Neural progenitor cell (in vitro differentiated cells): ENCODE measurements at places on chromosomes 5 and 9. TPM values are rescaled to one million over a fixed set of nuclear protein-coding genes. Genes with fewer than 3 reads are reported as not detected.

DNA sequence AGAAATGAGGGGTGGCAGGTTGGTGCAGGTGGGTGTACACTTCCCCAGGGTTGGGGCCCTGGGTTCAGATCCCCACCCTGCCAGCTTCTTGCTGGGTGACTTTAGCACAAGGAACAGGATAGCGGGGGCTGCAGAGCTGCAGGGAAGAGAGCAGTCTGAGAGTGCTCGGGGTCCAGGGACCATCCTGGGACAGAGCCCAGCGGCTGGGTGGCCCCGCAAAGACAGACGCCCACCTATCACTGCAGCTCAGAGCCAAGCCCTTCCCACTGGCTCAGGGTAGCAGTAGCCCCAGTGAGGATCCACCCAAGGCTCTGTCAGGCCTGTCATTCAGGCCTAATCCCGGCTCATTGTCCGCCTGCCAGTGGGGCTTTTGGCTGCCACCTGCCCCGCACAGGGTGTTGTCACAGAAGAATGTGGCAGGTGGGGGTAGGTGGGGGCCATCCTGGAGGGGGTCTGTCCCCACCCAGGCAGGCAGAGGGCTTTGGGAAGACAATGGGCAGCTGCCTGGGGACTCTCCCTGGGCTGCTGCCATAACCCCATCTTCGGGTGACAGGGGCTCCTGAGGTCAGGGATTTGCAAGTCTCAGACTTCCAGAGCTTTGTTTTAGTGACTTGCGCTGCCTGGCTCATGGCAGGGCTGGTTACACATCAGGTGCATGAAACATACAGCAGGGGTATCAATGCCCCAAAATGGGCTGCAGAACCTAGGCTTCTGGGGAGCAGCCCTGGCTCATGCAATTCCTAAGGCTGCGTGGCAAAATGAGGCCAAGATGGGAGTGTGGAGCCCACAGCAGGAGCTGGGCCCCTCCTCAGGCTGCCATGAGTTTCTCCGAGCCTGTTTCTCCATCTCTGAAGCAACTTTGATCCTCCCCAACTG, 52.1 kb downstream of the BARX1 start:
- DNase-seq, result peak; percentile 82
- H3K27ac ChIP-seq, result no peak overlapping the region
- no peaks in the 10 kb centered on the region for H3K36me3 ChIP-seq
- H3K4me3 ChIP-seq, result no peak overlapping the region
- no peaks in the 10 kb centered on the region for H3K27me3 ChIP-seq
- H3K4me1 ChIP-seq, result peaks cover 14% of the 10 kb centered on the region

DNA sequence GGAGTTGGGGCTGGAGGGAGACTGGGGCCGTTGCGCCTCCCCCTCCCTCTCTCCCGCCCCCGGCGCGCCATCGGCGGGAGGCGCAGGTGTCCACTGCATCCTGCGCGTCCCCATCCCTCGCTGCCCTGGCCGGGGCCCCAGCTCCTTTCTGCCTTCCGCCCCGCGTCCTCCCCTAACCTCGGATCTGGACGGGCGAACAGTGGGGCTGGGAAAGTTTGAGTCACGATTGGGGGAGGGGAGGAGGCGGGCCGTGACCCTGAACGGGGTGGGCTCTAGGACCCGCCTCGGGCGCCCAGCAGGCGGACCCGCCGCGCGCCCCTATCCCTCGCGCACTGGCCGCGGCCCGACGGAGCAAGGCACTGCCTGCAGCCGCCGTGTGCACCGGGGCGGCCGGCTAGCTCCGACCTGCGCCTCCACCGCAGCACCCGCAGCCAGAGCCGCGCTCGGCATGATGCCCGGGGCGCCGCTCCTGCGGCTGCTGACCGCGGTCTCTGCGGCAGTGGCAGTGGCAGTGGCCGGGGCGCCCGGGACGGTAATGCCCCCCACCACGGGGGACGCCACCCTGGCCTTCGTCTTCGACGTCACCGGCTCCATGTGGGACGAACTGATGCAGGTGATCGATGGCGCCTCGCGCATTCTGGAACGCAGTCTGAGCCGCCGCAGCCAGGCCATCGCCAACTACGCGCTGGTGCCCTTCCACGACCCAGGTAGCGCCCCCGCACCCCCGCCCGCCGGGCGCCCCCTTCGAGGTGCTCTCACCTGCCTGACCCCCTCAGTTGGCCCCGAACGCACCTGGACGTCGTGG, at the start of gene HMCN2:
Gene HMCN2, plus strand, starts transcription at position 330 of the 805 bp plus-strand sequence. Its CDS starts 119 bp downstream, at position 449.
- H3K4me3 ChIP-seq, result peak within 1 kb of the TSS; percentile 53
- no peak within 1 kb of the TSS for H3K27ac ChIP-seq
- H3K27me3 ChIP-seq, result peaks cover 46% of the 10 kb centered on the region
- no peaks in the 10 kb centered on the region for H3K36me3 ChIP-seq

DNA sequence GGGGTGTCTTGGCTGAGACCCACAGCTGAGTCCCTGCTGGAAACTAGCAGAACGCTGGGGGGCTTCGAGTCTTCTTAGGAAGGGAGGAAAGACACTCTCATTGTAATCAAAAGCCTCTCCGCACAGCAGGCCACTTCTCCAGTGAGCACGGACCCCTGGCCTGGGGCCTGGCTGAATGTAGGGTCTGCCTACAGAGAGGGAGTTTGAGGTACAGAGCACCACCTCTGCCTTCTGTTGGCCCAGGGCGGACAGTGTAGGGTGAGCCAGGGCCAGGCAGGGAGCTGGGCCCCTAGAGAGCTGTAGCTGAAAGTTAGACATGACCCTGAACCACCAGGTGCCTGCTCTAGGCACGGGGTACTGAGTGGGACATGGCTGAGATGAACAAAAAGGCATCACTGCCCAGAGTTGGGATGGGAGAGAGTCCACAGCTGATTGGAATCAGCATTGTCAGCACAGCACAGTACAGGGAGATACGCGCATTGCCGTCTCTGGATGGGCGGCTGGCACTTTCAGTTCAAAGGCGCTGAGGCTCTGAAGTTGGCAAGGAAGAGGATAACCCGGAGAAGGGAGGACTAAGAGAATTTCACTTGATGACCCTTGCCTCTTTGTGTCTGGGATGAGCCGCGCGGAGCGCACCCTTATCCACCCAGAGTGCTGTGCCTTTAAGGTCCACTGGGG, 363 bp upstream of the SLC25A48 start:
- no peak for DNase-seq
- H3K4me3 ChIP-seq, result peak overlapping the region; percentile 75
- H3K4me1 ChIP-seq, result peaks cover 4% of the 10 kb centered on the region
- no peaks in the 10 kb centered on the region for H3K36me3 ChIP-seq
- no peak overlapping the region for H3K27ac ChIP-seq
- H3K27me3 ChIP-seq, result peaks cover 80% of the 10 kb centered on the region

DNA sequence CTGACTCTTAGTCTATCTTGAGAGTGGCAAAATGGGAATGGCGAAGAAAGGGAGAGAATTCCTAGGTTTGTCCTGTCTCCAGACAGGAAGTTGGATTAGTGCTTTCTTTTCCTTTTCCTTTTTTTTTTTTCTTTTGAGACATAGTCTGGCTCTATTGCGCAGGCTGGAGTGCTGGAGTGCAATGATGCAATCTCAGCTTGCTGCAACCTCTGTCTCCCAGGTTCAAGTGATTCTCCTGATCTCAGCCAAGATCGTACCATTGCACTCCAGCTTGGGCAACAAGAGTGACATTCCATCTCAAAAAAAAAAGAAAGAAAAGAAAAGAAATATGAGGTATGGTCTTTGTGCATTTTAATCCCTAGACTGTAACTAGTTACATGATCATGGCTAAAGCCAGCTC, 12.6 kb upstream of the KIF27 start:
- H3K27ac ChIP-seq, result no peak overlapping the region
- no peaks in the 10 kb centered on the region for H3K27me3 ChIP-seq
- H3K4me3 ChIP-seq, result no peak overlapping the region
- no peak for DNase-seq
- H3K4me1 ChIP-seq, result peaks cover 23% of the 10 kb centered on the region

The ZNF608 gene
- total RNA-seq, result 168 and 213 TPM in 2 replicates

The PCDHA4 gene
- total RNA-seq, result 9.7 and 13.7 TPM in 2 replicates

The SPINK13 gene
- total RNA-seq, result not detected in 2 replicates

The MEF2C gene
- 0.26 and 0.68 TPM in 2 replicates for total RNA-seq
